ENCODE measurements at places on chromosomes 3 and 15.

DNA sequence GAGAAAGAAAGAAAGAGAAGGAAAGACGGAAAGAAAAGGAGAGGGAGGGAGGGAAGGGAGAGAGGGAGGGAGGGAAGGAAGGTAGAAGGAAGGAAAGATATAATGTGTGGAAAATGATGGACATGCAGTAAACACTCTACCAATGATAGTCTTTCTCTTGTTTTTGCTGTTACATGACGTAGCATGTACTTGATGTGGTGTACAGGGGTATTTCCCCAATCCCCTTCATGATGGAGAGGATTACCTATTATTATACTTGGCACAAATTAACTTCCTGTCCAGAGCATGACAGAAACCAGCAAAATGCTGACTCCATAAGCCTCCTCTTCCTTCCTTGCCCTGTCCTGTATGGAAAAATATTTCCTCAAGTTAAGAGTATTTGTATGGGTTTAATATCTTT is 124.4 kb downstream of the B3GALNT1 start:
- no peaks in the 10 kb centered on the region for H3K27me3 ChIP-seq
- DNase-seq: no peak
- H3K27ac ChIP-seq: no peak overlapping the region
- H3K4me3 ChIP-seq: no peak overlapping the region

GRCh38 chr3:3665961-3666640 is 133.1 kb upstream of the LRRN1 start:
- no peak for DNase-seq
- H3K4me1 ChIP-seq: no peaks in the 10 kb centered on the region
- no peaks in the 10 kb centered on the region for H3K27me3 ChIP-seq
- H3K4me3 ChIP-seq: no peak overlapping the region

- no peak overlapping the region for H3K27ac ChIP-seq
- no peak overlapping the region for H3K4me3 ChIP-seq
- no peaks in the 10 kb centered on the region for H3K36me3 ChIP-seq
- H3K4me1 ChIP-seq: no peaks in the 10 kb centered on the region
Observed at GRCh38 chr3:159731254-159731653, 257.4 kb upstream of the IL12A start.

DNA sequence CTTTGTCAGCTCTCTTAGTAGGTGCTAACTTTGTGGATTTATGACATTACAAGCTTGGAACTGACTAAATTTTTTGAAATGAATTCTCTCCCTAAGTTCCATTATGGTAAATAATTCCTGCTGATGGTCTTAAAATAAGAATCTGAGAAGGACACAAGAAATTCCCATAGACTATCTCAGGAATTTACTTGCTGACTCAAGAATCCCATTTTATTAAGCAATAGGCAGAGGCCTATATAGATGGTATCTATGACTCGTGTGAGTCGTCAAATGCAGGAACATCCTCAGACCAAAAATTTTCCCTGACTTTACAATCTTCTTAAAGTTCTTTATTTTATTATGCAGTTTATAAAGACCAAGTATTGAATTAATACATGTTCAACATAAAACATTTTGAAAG is 30.7 kb upstream of the CBLB start:
- no peaks in the 10 kb centered on the region for H3K4me1 ChIP-seq
- H3K27ac ChIP-seq: no peak overlapping the region
- H3K4me3 ChIP-seq: no peak overlapping the region
- H3K27me3 ChIP-seq: no peaks in the 10 kb centered on the region
- no peak for DNase-seq

DNA sequence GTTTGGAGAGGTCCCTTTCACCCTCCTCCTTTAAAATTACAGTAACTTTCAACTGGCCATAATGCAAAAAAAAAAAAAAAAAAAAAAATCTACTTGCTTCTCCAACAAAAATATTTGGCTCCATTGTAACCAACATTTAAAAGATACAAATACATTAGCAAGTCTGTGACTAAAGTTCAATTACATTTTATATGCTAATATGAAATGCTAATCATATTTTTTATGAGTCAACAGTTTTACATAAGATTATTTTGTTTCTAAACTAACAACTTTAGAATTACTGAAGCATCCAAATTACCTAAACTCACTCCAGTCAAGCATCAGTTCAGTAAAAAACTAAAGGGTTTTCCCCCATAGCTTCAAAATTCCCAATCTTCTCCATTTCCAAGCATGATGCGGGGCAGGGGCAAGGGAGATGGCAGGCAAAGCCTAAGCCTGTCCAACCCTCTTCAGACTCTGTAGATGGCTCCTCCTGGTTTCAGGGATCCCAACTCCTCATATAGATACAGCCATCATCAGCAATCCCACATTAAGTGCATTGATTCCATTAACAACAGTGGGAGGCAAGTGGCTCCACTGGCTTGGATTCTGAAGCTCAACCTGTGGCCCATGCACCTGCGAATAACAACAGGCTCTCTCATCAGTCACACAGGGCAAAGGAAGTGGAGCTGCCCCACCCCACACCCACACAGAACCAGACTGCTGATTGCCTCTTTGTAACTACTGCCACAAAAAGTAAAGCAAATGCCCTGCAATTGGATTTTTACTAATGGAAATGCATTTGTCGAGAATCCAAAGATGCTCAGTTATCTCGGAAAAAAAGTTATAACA is 15.0 kb downstream of the SFMBT1 start:
- H3K4me3 ChIP-seq: no peak overlapping the region
- H3K27ac ChIP-seq: no peak overlapping the region
- no peaks in the 10 kb centered on the region for H3K36me3 ChIP-seq
- no peak for DNase-seq

GRCh38 chr3:42345811-42346210 is 64.6 kb downstream of the LYZL4 start:
- no peak overlapping the region for H3K4me3 ChIP-seq
- H3K4me1 ChIP-seq: no peaks in the 10 kb centered on the region
- no peaks in the 10 kb centered on the region for H3K27me3 ChIP-seq
- H3K27ac ChIP-seq: no peak overlapping the region
- DNase-seq: no peak

DNA sequence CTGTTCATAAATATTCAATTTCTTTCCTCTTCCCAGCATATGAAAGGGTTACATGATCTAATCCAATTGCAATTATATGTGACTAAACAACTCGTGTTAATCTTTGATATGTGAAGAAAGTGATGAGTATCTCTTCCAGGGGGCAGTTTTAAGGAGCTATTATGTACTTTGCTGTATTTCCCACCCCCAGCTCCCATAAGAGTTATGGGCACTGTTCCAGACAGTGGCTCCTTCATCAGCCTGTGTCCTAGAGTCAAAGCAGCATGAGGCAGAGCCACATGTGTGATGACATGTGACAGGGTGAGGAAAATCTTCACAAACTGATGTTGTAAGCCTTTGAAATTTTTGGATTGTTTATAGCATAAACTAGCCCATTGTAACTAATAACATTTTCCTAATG is 315.4 kb downstream of the DIPK2A start:
- H3K4me1 ChIP-seq: no peaks in the 10 kb centered on the region
- no peak overlapping the region for H3K4me3 ChIP-seq
- DNase-seq: no peak
- no peaks in the 10 kb centered on the region for H3K36me3 ChIP-seq
- H3K27ac ChIP-seq: no peak overlapping the region
- no peaks in the 10 kb centered on the region for H3K27me3 ChIP-seq

- no peaks in the 10 kb centered on the region for H3K27me3 ChIP-seq
- H3K27ac ChIP-seq: no peak overlapping the region
- no peak for DNase-seq
- no peaks in the 10 kb centered on the region for H3K36me3 ChIP-seq
- no peak overlapping the region for H3K4me3 ChIP-seq
Observed at GRCh38 chr3:5055357-5056110, 66.6 kb upstream of the ARL8B start.

DNA sequence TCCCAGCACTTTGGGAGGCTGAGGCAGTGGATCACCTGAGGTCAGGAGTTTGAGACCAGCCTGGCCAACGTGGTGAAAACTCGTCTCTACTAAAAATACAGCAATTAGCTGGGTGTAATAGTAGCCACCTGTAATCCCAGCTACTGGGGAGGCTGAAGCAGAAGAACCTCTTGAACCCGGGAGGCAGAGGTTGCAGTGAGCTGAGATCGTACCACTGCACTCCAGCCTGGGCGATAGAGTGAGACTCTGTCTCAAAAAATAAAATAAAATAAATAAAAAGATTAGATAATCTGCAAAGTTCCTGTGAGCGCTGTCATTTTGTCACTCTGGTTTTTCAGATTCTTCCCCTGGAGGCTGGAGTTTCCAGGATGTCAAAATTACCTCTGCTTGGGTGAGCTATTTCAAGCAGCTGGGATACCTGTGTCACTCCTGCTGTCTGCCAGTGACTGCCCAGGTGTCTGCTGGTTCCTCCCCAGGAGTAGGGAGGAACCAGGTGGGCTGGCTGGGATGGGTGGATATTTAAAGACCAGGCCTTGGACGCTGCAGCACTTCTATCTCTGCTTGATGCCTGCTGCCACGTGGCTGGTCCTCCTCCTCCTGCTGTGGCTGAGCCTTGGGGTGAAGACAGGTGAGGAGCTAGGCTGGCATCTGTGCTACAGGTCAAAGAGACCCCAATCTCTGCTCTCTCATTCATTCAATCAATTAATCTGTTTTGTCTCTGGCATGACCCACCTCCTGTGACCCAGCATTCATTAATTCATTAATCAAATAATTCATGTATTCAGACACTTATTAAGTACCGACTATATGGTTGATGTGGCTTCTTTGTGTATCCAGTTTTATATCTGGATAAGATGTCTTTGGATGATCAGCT is 19.5 kb upstream of the MUC20 start:
- H3K4me3 ChIP-seq: no peak overlapping the region
- H3K36me3 ChIP-seq: no peaks in the 10 kb centered on the region
- no peaks in the 10 kb centered on the region for H3K4me1 ChIP-seq
- no peak overlapping the region for H3K27ac ChIP-seq
- H3K27me3 ChIP-seq: no peaks in the 10 kb centered on the region

- H3K27ac ChIP-seq: no peak overlapping the region
- H3K4me3 ChIP-seq: no peak overlapping the region
- no peaks in the 10 kb centered on the region for H3K4me1 ChIP-seq
Observed at GRCh38 chr15:60708684-60709083, 229.7 kb upstream of the ICE2 start.

DNA sequence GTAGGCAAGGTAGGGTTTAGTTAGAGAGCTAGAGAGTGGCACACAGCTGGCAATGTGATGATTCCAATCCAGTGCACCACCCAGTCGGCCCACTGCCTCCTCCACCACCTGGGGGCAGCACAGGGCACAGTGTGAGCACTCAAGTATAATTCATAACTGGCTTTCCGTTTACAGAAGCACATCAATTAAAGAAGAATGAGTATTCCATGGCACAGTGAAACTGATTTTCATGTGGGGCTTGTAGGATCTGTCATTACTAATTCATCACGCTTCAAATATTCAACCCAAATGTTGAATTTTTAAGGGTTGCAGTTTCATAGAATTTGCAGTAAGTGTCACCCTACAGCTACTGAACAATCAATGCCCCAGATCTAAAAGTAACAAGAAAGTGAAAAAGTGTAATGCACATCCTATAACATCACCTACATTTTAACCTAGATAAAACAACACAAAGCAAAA is 149.9 kb downstream of the IGSF11 start:
- H3K4me1 ChIP-seq: no peaks in the 10 kb centered on the region
- no peak overlapping the region for H3K27ac ChIP-seq
- no peaks in the 10 kb centered on the region for H3K36me3 ChIP-seq

DNA sequence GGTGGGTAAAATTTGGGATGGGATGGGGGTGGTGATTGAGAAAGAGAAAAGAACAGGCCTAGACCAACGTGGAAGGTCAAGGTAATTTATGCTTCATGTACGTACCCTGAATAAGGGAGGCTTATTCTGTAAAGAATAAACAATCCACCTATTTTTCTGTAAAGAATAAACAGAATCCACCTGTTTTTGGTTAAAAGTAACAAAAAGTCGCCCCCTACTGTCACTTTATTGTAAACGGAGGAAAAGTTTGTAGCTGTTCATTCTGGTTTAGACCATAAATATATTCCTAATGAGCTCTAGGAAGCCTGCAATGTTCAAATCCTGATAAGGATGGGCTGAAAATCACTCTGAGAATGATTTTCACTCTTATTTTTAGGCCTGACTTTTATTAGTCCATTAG is 23.5 kb upstream of the SQOR start:
- no peak overlapping the region for H3K27ac ChIP-seq
- H3K36me3 ChIP-seq: no peaks in the 10 kb centered on the region
- H3K27me3 ChIP-seq: no peaks in the 10 kb centered on the region
- no peak overlapping the region for H3K4me3 ChIP-seq

- no peak for DNase-seq
- no peaks in the 10 kb centered on the region for H3K27me3 ChIP-seq
- no peak overlapping the region for H3K27ac ChIP-seq
- no peaks in the 10 kb centered on the region for H3K36me3 ChIP-seq
- H3K4me1 ChIP-seq: no peaks in the 10 kb centered on the region
Observed at GRCh38 chr3:66113542-66113941, 74.8 kb upstream of the MAGI1 start.

GRCh38 chr3:13647298-13648059 is 98.6 kb downstream of the FBLN2 start:
- DNase-seq: no peak
- H3K27ac ChIP-seq: no peak overlapping the region
- H3K4me3 ChIP-seq: no peak overlapping the region
- H3K4me1 ChIP-seq: peaks cover 9% of the 10 kb centered on the region
- no peaks in the 10 kb centered on the region for H3K27me3 ChIP-seq
- no peaks in the 10 kb centered on the region for H3K36me3 ChIP-seq

DNA sequence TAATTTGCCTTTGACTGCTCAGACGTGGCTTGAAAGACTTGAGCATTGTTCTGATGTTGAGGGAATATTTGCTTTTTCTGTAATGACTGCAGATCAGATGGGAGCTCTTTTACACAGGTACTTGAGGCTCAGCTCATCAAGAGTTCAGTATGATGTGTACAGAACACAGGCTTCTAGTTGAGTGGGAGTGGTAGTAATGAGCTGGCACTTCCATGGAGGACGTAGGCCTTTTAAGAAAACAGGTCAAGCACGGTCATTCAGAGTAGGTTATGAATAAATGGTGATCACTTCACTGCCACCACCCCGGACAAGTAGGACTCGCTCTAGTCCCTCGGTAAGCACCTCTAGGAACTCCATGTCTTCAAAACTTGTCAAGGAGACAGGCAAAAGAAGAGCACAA is 8.8 kb downstream of the EMC4 start:
- no peak overlapping the region for H3K4me3 ChIP-seq
- no peaks in the 10 kb centered on the region for H3K27me3 ChIP-seq

DNA sequence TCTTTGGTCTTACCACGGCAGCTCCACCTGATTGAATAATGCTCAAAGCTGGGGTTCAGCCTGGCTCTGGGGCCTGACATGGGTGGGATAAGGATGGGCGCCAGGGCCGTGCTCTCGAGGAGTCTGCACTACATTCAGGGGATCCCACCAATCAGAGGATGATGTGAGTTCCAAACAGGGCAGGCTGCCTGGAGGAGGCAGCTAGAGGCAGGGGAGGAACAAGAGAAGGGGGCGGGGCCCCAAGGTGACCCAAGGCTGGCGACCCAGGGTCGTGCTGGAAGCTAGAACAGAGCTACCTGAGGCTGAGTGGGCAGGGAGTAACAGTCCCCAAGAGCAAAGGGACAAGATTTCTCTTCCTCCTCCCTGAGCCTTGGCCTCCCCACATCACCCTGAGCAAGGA is 56.1 kb downstream of the PCSK6 start:
- H3K36me3 ChIP-seq: no peaks in the 10 kb centered on the region
- no peaks in the 10 kb centered on the region for H3K4me1 ChIP-seq
- DNase-seq: no peak
- no peaks in the 10 kb centered on the region for H3K27me3 ChIP-seq

- H3K36me3 ChIP-seq: no peaks in the 10 kb centered on the region
- DNase-seq: no peak
- H3K4me1 ChIP-seq: peaks cover 36% of the 10 kb centered on the region
- H3K27ac ChIP-seq: peak overlapping the region; percentile 29
Observed at GRCh38 chr15:74786551-74787165, 4.8 kb downstream of the CSK start.

GRCh38 chr15:76201536-76202255 is 109.6 kb downstream of the ETFA start:
- H3K36me3 ChIP-seq: no peaks in the 10 kb centered on the region
- H3K4me3 ChIP-seq: no peak overlapping the region
- DNase-seq: no peak
- H3K27ac ChIP-seq: no peak overlapping the region
- no peaks in the 10 kb centered on the region for H3K4me1 ChIP-seq
- no peaks in the 10 kb centered on the region for H3K27me3 ChIP-seq
